ENCODE measurements at places on chromosomes 13 and 19.

- DNase-seq, result no peak
Observed at GRCh38 chr13:94968040-94968756, 255.9 kb upstream of the SOX21 start.

GRCh38 chr13:20326276-20326675, 94.2 kb upstream of the GJB6 start:
- DNase-seq, result no peak

GRCh38 chr13:46605825-46606554, 53.0 kb downstream of the LRCH1 start:
- no peak for DNase-seq

GRCh38 chr13:75752826-75753225, 116.7 kb downstream of the LMO7 start:
- no peak for DNase-seq

DNA sequence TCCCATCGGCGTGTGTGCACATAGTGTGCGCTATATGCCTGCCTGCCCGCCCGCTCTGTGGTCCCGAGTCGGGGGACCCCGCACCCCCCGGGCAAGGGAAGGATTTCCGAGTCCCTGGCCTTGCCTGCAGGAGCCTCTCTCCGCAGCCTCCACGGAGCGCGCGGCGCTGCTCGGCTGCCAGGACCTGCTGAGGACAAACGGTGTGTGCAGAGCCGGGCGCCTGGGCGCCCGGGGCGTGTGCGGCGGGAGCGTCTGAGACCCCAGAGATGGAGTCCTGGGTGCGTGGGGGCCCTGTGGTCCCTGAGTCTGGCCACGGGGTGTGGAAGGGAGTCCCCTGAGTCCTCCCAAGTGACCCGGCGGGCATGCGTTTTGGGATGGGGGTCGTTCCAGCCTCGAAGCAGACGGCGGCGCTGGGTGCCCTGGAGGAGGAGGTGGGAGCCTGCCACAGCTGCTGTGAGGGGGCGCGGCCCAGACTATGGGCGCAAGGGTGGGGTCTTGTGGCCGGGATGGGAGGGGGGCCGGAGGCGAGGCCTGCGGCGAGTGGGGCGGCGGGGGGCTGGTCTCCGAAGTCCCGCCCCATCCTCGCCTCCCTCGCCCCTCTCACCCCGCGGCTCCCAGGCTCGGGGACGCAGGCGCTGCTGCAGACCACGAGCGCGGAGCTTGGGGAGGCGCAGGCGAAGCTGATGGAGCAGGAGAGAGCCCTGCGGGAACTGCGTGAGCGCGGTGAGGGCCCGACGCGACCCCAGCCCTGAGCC, 25.3 kb downstream of the CLEC4M start:
- DNase-seq, result no peak

DNA sequence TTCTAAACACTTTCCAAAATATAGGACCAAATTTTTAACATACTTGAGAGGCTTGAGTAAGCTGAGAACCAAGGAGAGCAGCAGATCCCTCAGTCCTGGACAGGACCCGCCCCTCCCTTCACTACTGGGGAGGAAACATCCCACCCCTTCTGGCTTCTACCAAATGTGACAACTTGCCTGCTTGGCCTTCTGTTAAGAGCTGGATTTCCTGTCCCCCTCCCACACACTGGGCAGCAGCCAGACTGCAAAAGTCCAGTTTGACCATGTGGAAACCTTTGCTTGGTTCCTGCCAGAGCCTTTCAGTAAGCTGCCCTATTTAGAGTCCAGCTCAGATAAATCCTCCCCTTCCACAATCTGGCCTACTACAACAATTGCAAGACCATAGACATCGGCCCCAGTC, 84.3 kb downstream of the FGF14 start:
- DNase-seq, result no peak

GRCh38 chr19:58010507-58010906, 7.9 kb upstream of the ZNF606 start:
- DNase-seq, result no peak

DNA sequence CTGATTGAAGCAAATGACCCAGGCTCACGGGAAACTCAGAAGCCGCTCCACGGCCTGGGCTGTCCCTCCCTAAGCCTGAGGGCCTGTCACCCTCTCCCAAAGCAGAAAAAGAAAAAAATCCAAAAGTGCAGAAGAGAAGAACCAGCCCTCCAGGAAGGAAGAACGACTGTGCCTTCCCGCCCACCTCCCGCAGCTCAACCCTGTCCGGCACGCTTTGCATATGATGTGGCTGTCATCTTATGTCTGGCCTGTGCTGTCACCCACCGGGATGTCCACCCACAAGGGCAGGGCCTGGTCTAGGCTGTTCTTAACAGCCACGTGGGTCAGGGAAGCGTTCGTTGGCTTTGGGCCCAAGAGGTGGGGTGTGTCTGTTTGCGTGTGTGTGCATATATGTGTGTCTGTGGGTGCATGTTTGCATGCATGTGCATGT, 13.7 kb downstream of the ZBTB7A start:
- peak; percentile 28 for DNase-seq

- DNase-seq, result no peak
Observed at GRCh38 chr13:75079226-75079625, 402.7 kb downstream of the TBC1D4 start.

- DNase-seq, result no peak
Observed at GRCh38 chr13:39968646-39969475, 313.4 kb downstream of the COG6 start.

DNA sequence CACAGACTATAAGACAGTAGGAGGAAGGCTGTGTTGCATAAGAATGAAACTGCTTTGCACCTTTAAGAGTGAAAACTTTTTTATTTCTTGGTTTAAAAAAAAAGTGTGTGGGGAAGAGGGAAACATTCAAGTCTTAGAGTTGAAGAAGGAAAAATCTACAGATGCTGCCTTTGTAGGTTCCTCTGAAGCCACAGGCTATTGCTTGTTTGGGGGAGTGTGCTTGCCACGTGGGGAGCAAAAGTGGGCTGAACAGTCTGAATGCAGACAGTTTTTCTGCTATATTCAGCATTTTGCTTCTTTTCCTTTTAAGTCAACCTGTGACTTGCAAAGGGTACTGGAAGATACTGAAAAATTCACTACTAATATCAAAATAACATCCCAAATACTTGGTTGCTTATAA, 36.9 kb downstream of the EFNB2 start:
- no peak for DNase-seq

- no peak for DNase-seq
Observed at GRCh38 chr13:112182251-112182650, 115.3 kb downstream of the SOX1 start.

- no peak for DNase-seq
Observed at GRCh38 chr13:80618781-80619180, 277.9 kb upstream of the SPRY2 start.

DNA sequence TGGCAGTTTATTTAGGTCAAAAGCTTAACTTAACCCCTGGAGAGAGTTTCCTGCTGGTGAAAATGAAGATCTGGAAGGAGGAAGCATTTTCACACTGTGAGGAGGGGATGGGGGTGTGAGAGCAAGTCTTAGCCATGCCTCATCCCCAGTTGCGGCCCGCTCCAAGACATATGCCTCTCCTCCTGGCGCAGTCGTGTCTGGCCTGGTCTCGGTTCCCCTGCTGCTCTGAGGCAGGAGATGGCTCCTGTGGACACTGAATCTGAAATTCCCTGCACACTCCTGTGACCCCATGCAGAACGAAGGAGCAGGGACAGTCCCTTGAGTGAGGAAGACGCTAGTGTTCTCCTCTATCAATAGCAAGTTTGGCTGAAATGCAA, 360 bp upstream of the ZNF69 start:
- no peak for DNase-seq

DNA sequence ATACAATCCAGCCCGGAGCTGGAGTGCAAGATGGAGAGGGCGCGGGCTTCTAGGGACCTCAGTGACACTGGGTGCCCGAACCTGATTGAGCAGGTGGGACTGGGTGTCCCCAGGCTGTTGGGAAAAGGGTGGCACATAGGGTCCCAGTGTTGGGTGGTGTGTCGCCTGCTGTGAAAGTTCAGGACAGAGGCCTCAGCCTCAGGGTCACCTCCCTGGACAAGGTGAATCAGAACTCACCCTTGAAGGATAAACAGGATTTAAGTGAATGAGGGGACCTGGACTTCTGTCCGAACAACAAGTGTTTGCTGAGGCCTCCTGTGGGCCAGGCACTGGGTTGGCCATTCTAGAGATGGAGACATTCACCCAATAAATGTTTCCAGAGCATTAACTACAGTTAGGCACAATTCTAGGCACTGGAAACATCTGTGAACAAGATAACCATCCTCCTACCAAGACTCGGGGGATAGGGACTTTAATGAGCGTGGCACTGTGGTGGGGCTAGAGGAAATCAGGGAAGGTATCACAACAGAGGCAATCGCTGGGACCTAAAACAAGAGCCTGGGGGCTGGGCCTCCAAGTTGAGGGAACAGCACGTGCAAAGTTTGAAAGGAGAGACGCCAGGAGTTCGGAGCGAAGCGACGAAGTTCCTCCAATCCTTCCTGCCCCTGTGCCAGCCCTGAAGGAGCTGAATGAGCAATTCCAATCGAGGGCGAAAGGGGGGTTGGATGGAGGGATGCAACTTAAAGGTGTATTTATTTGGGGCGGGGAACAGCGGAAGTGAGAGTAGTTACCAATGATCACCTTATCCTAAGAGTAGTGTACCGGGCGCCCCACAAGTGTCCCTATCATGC, 921 bp upstream of the POLD1 start:
- DNase-seq, result no peak

DNA sequence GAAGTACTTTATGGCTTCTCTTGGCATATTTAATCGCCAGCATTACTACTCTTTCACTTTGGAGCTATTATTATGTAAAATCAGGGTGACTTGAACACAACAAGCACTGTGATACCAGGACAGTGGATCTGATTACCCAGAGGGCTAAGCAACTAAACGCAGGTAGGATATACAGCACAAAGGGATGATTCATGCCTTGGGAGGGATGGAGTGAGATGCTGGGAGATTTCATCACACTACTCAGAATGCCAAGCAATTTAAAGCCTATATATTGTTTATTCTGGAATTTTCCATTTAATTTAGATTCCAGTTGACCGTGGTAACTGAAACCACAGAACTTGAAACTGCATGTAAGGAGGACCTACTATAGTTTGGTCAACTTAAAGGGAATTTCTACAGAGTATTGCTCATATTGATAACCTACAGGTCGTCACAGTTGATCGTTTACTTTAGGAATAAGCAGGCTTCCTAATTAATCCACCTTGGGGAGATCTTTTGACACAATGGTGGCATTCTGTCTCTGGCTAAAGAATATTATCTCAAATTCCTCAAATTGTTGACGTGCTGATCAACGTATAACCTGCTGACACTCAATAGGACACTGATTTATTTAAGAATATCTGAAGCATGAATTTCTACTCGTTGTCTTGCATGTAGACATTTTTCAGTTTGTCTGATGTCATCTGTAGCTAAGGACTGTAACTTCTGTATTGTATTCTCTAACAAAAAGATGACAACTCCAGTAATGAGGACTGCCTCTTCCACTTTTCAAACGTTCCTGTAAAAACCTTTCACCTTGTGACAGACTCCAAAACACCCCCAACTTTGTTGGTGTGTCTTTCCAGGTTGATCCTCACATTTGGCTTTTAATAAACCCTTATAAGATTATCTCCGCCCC, 254.2 kb downstream of the GPC5 start:
- no peak for DNase-seq

- DNase-seq, result no peak
Observed at GRCh38 chr19:41025411-41025810, 34.3 kb downstream of the CYP2B6 start.
